ENCODE measurements at places on chromosomes 1 and 21. TPM values are rescaled to one million over a fixed set of nuclear protein-coding genes. Genes with fewer than 3 reads are reported as not detected.

PERM1 gene
- total RNA-seq, result 1.3 TPM

GCSAML gene
- total RNA-seq, result 0.82 TPM

TRIM63 gene
- total RNA-seq, result 6.3 TPM

TOMM20 gene
- 123 TPM for total RNA-seq

SLC25A34 gene
- 3.4 TPM for total RNA-seq

CATSPERE gene
- total RNA-seq, result 3.8 TPM

MX2 gene
- total RNA-seq, result 1.9 TPM

FBXO2 gene
- total RNA-seq, result 1.8 TPM

IFNAR1 gene
- 51.9 TPM for total RNA-seq

PADI2 gene
- 24.0 TPM for total RNA-seq

ERICH3 gene
- 3.4 TPM for total RNA-seq

OR2W3 gene
- 0.44 TPM for total RNA-seq

OPTC gene
- 40.7 TPM for total RNA-seq

AZIN2 gene
- total RNA-seq, result 14.5 TPM

CLCA2 gene
- 1.3 TPM for total RNA-seq

CFHR5 gene
- total RNA-seq, result not detected

ANGPTL7 gene
- 33.2 TPM for total RNA-seq

GJA4 gene
- total RNA-seq, result 18.1 TPM

CCDC30 gene
- 8.5 TPM for total RNA-seq

NHLH1 gene
- total RNA-seq, result 2.7 TPM
